Stimulated activated CD4-positive, alpha-beta T cell treated with anti-CD3 and anti-CD28 coated beads, TNF-alpha, amount 100 ng/mL, for 1 hour (primary cell): ENCODE measurements at places on chromosomes 7 and 10.

DNA sequence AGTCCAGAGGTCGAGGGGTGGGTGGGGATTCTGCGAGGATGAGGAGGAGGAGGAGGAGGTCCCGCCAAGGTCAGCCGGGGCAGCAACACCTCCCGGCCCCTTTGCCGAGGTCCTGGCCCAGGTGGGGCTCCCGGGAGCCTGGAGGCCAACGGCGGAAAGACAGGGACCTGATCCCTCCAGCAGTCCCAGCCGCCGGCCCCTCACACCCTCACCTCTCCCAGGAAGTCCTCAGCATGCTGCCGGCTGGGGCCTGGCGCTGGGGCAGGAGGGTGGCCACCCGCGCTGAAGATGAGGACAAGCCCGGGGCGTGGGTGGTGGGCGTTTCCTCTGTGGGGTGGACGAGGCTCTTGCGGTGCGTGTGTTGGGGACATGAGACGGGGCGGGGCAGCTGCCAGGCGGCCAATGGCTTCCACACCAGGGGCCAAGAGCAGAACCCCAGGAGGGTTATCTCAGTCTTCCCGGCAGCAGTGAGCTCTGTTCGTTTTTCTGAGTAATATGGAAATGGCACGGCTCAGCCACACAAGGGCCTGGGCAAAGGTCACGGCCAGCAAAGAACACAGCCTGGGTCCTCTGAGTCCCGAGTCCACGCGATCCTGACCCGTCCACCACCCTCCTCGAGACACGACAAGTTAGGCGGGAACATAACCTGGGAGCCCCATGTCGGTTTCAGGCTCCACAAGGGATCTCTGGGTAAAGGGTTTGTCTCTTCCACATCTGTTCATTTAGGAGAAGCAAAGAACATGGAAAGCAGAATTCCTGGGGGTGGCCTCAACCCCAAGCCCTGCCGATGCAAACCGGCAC, 82.9 kb upstream of the PDGFA start:
- DNase-seq: no peak

DNA sequence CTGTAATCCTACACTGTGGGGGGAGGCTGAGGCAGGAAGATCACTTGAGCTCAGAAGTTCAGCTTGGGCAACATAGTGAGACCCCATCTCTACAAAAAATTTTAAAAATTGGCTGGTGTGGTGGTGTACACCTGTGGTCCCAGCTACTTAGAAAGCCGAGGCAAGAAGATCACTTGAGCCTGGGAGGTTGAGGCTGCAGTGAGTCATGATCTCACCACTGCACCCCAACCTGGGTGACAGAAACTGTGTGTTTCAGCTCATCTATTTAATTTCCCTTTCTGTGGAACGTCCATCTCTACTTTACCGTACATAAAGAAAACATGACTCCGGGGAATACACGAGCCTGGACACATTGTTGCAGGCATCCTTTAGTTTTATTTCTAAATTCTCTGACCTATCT, 354.6 kb upstream of the PLXDC2 start:
- DNase-seq: no peak

DNA sequence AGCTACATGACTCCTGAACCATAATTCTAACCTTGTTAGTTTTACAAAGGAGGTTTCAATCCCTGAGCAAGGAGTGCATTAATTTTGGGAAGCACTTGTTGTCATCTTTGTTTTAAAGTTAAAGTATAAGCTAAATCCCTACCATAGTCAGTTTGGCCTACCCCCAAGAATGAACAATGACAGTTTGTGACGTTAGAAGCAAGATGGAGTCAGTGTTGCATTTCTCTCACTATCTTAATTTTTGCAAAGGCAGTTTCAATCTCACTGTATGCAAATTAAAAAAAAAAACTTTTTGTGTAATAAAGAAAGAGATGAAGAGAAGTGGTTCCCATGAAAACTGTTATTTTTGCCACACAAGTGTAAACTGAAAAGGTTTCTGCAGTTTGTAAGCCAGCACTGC, 50.7 kb upstream of the PIK3AP1 start:
- no peak for DNase-seq

GRCh38 chr10:90032519-90032918, 331.1 kb downstream of the KIF20B start:
- DNase-seq: no peak

DNA sequence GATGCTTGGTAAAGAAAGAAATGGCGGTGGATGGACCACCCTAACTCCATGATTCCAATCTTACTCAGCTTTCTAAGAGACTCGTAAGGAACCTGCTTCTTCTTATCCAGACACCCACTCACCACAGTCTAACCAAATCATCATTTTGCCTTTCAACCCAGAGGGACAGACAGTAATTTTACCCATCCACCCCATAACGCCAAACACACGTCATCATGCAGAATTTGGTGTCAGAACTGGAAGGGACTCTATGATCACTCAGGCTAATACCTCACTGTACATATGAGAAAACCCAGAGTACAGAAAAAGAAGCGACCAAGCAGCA, 388 bp downstream of the ECD start:
- DNase-seq: no peak

DNA sequence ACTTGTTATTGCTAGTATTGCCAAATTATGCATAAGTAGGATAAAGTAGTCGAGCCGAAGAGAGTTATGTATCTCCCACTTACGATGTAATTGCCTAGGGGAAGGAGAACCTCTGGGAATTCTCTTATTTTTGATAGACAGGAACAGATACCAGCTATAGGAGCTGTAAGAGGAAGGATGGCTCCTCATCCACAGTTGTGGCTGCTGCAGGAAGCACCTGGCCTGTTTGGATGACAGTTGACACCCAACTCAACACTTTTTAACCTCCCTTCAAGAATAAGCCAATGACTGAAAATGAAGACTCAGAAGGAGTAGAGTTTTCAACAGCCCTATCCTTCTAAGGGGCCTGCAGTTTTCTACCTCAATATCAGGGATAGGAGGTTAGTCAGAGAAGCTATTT, 6.3 kb downstream of the DYDC1 start:
- DNase-seq: no peak
